DMS53 (cell line): ENCODE measurements at places on chromosomes 2 and 18.

DNA sequence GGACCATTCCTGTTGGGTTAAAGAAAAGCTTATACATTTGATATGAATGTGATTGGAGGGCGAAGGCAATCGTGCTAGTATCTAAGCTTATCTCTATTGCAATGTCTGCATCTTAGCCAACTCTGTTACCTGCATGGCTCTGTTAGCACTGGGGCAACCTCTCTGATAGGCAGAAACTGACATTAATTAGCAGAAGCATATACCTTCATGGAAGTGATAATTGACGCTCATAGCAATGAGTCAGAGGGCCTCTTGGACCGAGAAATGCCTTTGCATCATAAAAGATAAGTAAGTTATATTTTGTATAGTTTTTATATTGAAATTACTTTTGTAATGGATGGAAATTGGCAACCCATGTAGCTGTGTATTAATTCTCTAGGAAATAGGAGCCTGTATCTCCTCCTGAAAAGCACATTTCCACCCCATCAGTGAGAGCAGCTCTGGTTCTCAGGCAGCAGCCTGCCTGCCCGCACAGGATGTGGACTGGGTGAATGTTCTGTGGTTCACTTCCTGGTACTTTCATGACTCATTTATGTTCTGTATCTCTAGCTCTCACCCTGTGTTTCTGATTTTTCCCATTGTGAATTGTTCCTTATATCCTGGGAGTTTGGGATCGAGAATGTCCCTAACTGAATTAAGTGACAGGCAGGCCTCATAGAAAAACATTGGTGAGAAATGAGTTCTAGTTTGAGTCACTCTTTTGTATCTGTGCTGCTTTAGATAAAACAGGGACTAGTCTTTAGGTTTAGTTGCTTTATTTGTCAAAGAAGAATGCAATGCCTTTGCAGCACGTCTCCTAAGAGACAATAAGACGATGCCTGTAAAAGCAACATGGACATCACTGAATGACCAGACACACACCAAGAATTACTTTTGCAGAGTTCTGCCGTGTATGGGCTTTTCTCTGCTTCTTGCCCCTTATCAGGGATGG lies 344.9 kb downstream of the DCDC2C start:
- DNase-seq: peak; percentile 48

GRCh38 chr2:22375096-22375495 lies 1009.9 kb upstream of the KLHL29 start:
- DNase-seq: peak; percentile 76

GRCh38 chr2:165837122-165837521 lies 43.1 kb upstream of the GALNT3 start:
- no peak for DNase-seq

GRCh38 chr2:64711252-64711800 lies 57.6 kb upstream of the SERTAD2 start:
- DNase-seq: no peak

- no peak for DNase-seq
Observed at GRCh38 chr2:238995634-238996033, 147.7 kb downstream of the TWIST2 start.

DNA sequence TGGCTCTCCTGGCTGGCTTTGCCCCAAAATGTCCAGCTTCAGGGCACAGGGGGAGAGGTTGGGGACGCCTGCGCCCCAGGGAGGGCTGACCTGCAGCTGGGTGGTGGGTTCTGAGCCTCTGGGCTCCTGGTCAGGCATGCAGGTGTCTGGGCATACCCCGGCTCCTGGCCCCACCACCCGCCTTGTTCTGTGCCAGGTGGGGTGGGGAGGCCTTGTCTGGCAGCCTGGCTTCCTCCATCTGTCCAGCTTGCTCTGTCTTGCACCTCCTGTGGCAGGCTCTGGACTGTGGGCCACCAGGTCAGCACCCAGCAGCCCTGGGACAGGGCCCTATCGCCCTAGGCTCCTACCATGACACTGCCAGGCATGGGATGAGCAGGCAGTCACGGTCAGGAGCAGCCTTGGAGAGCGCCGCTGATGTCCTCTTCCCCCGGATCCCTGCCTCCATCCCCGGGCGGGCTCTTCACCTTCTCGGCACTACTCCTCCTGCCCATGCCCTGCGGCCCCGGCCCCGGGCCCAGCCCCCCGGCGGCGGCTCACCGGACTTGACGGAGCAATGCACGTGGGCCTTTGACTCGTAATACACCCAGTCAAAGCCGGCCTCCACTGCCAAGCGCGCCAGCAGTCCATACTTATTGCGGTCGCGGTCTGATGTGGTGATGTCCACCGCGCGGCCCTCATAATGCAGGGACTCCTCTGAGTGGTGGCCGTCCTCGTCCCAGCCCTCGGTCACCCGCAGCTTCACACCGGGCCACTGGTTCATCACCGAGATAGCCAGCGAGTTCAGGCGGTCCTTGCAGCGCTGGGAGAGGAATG lies 3.6 kb downstream of the IHH start:
- DNase-seq: no peak

GRCh38 chr2:64251497-64252250 lies 107.5 kb upstream of the PELI1 start:
- DNase-seq: no peak

DNA sequence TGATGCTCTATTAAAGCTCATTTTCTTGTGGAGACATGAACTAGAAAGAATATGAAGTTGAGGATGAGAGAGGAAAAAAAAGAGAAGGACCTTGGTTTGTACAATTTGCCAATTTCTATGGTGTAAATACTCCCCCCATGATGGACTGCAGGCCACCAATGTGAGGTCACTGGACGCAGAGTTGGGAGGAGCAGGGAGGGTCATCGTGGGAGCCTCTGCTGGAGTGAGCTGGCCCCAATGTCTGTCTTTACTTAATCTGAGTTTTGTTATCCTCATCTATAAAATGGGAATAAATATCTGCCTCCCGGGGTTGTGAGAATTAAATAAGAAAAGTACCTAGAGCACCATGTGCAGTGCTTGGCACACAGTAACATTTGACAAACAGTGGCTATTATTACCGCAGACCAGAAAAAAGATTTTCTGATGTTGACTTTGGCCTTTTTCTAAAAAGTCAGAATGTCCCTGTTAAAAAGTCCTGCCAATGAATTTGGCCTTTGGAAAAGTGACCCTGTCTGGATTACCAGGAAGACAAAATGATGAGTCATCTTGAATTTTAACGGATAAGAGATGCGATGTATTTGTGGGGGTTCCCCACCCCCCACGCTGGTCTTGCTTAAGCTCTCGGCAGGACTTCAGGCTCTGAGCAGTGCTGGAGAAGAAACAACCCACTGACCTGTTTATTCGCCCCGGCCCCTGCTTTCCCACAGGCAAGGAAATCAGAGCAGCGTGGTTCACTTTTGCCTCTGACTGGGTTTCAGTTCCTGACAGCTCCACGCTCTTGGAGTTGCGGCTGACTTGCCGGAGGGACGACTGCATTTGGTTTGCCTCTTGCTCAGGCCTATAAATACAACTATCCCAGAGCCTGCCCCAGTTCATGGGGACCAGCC lies 50.3 kb upstream of the FOSL2 start:
- DNase-seq: no peak

- peak; percentile 30 for DNase-seq
Observed at GRCh38 chr2:56224316-56224715, 40.5 kb downstream of the CCDC85A start.

- DNase-seq: no peak
Observed at GRCh38 chr18:75251466-75251865, 40.9 kb downstream of the TSHZ1 start.

- DNase-seq: no peak
Observed at GRCh38 chr2:234873828-234874173, 78.0 kb upstream of the SH3BP4 start.

DNA sequence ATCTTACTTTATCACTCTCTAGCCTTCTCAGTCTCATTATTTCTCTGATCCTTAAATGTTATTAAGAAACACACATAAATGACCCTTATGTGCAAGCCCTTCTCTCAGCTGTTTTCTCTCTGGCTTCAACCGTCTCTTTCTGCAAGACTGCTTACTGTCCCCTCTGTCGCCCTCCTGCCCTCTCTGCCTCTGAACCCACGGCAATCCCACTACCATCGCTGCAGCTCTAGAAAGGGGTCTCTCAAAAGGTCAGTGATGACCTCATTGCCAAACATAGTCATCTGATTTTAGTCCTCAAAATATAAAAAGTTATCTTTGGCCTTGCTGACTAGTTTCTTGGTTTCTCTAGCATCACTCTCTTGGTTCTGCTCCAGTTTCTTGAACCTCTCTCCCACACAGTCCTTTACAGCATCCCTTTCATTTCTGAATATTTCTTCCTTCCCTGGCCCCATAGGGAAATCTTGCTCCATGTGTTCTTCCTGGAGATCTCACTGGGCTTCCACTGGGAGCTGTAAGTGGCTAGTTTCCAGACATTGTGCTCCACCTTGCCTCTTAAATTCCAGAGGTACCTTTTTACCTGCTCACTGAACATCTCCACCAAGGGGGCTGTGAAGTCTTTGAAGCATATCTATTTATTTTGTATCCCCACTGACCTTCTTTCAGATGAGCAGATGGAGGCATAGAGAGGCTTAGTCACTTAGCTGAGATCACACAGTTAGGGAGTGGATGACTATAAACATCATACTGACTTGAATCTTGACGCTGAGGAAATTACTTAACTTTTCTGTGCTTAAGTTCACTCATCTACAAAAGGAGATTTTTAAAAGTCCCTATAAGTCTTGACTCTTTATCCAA lies 96.2 kb downstream of the PDE1A start:
- DNase-seq: no peak

GRCh38 chr2:239776436-239777005 lies 248.6 kb downstream of the NDUFA10 start:
- DNase-seq: no peak

DNA sequence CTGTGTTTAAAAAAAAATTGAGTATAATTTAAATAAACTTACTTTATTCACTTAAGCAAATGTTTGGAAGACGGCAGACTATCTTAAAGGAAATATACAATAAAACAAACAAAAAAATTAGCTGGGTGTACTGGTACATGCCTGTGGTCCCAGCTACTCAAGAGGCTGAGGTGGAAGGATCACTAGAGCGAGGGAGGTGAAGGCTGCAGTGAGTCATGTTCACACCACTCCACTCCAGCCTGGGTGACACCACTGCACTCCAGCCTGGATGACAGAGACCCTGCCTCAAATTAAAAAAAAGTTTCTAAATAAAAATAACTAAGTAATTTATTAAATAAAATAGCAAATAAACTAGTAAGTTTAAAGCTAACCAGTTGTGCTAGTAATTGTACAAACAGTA lies 7.5 kb downstream of the PUM2 start:
- DNase-seq: peak; percentile 16

GRCh38 chr2:61042807-61043206 lies 22.9 kb upstream of the SANBR start:
- no peak for DNase-seq

DNA sequence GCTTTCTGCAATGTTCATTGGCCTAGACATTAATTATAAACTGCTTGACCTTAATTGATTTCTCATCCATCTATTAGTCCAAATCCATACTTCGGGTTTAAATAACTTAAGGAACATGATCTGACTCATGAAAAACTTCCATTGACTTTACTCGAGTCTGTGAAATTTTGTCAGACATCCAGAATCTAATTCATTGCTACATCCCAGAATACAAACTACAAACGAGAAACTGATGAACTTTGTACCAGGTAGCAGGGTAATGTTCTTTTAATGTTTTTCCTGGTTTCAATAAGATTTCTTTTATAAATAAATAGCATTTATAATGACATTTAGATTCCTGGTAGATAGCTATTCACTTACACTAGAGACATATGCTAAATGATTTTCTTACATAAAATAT lies 36.0 kb upstream of the IKZF2 start:
- DNase-seq: no peak

DNA sequence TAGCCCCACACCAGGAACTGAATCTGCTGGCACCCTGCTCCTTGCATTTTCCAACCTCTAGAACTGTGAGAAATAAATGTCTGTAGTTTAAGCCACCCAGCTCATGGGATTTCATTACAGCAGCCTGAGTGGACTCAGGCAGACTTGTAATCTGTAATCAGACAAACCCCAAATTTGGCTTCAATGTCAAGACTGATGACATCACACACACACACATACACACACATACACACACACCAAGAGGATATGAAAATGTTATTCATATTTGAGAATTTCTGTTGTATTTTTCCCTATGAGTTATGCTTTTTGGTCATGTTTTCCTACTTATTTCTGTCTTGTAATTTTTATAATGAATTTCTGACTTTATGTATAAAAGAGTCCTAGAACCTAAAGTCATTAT lies 83.8 kb upstream of the GLI2 start:
- DNase-seq: no peak

DNA sequence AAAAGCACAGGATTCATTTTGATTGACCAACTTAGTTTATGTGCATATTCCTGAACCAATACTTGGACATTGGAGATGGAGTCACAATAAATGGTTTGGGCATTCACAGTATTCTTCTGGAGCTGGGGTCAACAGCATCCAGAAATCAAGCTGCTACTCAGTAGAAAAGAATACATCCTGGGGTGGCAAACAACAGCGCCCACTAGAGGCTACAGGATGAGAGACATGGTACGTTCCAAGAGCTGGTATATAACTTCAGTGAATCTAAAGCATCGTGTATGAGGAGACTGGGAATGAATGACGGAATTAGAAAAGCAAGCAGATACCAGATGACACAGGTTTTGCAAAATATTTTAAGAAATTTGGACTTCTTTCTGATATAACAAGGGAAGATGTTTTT lies 142.9 kb upstream of the FIGN start:
- peak; percentile 75 for DNase-seq

DNA sequence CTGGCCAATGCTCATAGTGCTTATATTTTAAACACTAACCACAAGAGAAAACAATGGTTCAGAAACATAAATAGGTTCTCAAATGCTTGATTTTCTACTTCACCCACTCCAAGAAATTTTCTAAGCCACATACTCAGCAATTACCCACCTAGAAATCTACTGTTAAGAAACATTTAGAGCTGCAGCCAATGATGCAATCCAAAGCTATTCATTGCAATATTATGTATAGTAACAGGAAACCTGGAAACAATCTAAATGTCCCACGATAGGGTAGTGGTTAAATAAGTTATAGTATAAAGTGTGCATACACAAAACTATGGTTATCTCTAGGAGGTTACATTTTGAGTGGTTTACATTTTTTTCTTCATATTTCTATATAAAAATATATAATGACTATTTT lies 5.7 kb downstream of the FAM237A start:
- no peak for DNase-seq

DNA sequence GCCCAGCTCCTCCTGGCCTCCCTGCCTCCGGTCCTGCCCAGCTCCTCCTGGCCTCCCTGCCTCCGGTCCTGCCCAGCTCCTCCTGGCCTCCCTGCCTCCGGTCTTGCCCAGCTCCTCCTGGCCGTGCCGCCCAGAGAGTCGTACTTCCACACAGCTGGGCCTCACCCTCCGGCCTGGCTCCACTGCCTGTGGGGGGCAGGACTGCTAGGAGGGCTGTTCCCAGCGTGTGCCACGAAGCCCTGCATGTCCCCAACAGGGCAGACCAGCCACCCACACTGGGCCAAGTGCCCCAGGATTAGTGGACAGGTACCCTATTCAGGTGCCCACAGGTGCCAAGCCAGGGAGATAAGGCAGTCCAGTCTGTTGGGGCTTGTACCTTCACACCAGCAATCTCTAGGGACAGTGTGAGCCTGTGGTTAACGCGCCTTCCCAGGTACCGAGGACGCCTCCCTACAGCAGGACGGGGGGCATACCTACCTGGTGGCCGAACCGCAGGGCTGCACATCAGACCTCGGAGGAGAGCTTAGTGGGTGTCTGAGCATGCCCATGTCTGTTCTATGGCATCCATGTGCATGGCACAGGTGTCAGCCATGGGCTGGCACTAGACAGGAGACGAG lies 5.3 kb downstream of the GPC1 start:
- DNase-seq: no peak

- no peak for DNase-seq
Observed at GRCh38 chr2:29459445-29460179, 344.4 kb downstream of the CLIP4 start.

- DNase-seq: no peak
Observed at GRCh38 chr2:182698671-182699070, 17.4 kb upstream of the DNAJC10 start.
